ENCODE measurements at places on chromosomes 16 and 17. TPM values are rescaled to one million over a fixed set of nuclear protein-coding genes. Genes with fewer than 3 reads are reported as not detected.
A peak's percentile ranks its signal among the peaks of the same experiment; 100 is the strongest.

DNA sequence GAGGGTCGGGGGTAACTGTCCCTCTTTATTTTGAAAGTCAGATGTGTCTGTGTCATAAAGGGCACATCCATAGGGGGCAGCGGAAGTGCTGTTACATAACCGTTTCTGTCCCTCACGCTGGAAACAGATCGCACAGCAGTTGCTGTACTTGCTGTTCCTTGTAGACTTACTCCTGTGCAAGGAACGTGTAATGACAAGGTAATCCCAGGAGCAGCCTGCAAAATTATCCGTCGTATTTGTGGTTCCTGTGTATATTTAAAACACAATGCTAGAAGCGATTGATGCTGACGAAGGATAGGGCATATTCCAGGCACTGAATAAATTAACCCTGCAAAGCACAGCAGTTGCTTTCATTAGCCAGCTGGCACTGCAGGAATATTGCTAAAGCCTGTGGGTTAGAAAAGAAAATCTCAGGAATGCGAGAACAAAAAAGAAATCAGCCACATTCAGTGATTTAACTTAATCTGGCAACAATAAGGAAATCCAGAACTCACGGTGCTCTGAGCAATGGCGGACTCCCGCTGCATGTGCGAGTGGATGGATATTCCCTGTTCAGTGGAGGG lies 76.2 kb downstream of the SPECC1 start:
- H3K27me3 ChIP-seq = peaks cover 4% of the 10 kb centered on the region
- H3K36me3 ChIP-seq = no peaks in the 10 kb centered on the region
- no peak for DNase-seq
- peaks cover 7% of the 10 kb centered on the region for H3K4me1 ChIP-seq

DNA sequence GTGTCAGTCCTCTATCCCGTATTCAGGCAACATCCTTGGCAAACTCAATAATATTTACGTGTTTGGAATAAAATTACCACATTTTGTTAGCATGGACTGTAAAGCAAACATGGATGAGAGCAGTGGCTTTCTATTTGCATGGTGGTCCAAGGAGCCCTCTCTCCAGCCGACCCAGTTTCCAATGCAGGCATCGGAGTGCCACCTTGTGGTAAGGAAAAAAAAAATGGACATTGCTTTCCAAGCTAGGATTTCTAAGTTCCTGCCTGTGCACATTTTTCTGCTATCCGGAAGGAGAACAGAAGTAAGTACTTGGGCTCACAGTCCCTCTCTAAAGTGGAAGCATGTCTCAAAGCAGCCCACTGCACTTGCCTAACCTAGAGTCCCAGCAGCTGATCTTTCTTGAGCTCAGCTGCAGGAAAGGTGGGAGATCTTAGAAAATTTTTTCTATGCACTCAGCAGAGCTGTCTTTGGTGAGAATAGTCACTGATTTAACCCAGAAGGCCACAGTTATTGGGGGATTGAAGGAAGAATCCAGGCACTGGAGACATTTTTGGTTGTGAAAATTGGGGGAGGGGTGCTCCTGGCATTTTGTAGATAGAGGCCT lies 46.0 kb upstream of the ERCC4 start:
- H3K36me3 ChIP-seq = no peaks in the 10 kb centered on the region
- no peaks in the 10 kb centered on the region for H3K4me1 ChIP-seq
- H3K27ac ChIP-seq = no peak overlapping the region
- peaks cover 4% of the 10 kb centered on the region for H3K27me3 ChIP-seq

DNA sequence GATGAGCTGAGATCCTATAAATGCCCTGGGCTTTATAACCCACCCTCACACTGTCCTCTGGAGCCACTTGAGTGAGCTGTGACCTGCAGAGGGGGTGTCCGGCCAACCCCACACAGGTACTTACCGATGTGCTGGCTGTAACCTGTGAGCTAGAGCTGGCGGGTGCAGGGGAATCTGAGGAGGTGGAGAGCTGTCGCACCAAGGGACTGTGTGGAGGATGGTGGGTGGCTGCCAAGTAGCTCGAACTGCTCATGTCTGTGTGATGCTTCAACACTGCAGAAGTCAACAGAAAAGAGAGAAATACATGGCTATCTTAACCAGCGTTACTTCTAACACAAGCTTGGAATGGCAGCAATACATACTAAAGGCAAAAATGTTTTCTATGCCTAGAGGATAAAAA lies 39.4 kb downstream of the STH start:
- H3K27ac ChIP-seq = no peak overlapping the region
- H3K4me3 ChIP-seq = no peak overlapping the region
- no peaks in the 10 kb centered on the region for H3K27me3 ChIP-seq
- peaks cover 12% of the 10 kb centered on the region for H3K4me1 ChIP-seq
- peaks cover 56% of the 10 kb centered on the region for H3K36me3 ChIP-seq

GRCh38 chr17:9666461-9667050 lies 21.2 kb downstream of the USP43 start:
- H3K36me3 ChIP-seq = no peaks in the 10 kb centered on the region
- H3K4me1 ChIP-seq = peaks cover 7% of the 10 kb centered on the region
- H3K27me3 ChIP-seq = no peaks in the 10 kb centered on the region
- H3K4me3 ChIP-seq = no peak overlapping the region
- DNase-seq = peak; percentile 57
- no peak overlapping the region for H3K27ac ChIP-seq

- no peaks in the 10 kb centered on the region for H3K27me3 ChIP-seq
- H3K4me1 ChIP-seq = peaks cover 73% of the 10 kb centered on the region
- no peak for DNase-seq
- H3K4me3 ChIP-seq = peak overlapping the region; percentile 92
- peaks cover 67% of the 10 kb centered on the region for H3K36me3 ChIP-seq
Observed at GRCh38 chr17:50144845-50145531, 5.5 kb downstream of the PPP1R9B start.

GRCh38 chr17:57084361-57084801 lies 665 bp upstream of the AKAP1 start:
- peaks cover 45% of the 10 kb centered on the region for H3K4me1 ChIP-seq
- no peak for DNase-seq
- peak overlapping the region; percentile 92 for H3K27ac ChIP-seq
- H3K36me3 ChIP-seq = peaks cover 13% of the 10 kb centered on the region

DNA sequence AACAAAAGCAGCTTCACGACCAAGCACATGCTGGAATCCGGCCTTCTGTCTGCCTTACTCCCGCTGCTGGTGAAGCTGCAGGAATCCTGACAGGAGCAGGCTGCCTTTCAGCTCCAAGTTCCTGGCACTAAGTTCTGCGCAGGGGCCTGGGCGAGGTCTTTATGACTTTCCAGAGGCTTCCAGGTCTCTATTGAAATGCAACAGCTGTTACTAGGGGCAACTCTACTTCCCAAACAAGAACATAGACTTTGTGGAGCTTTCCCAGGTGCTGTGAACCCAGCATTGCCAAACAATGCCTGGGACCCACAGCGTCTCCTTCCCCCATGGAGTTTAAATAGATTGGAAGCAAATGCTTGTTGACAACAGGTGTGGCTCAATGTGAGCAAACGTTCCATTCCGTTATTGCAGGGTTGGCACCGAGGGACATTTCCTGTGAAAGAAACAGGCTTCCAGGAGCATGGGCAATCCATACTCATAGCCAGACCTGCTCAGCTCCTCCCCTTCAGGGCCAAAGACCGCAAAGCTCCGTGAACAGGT lies 156.0 kb downstream of the CDH13 start:
- DNase-seq = no peak
- peaks cover 12% of the 10 kb centered on the region for H3K4me1 ChIP-seq
- no peak overlapping the region for H3K27ac ChIP-seq
- H3K27me3 ChIP-seq = peaks cover 10% of the 10 kb centered on the region
- H3K4me3 ChIP-seq = no peak overlapping the region
- peaks cover 1% of the 10 kb centered on the region for H3K36me3 ChIP-seq

DNA sequence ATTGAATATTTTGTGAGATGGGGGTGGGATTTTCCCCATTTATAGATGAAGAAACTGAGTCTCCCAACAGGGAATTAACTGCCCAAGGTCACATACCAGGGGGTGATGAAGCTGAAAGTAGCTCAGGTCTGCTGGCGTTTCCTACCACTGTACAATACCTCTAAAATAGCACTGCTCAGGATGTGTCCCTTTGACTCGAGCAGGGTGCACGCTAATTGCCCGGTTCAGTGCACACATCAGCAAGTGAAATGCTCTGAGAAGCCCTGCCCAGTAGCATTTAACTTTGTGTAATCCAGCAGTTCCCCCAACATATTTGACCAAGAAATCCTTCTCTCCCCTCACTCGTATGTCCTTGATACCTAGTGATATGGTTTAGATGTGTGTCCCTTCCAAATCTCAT lies 50.1 kb upstream of the DDX52 start:
- peaks cover 10% of the 10 kb centered on the region for H3K27me3 ChIP-seq
- no peak overlapping the region for H3K4me3 ChIP-seq
- H3K36me3 ChIP-seq = no peaks in the 10 kb centered on the region
- H3K27ac ChIP-seq = no peak overlapping the region
- peaks cover 13% of the 10 kb centered on the region for H3K4me1 ChIP-seq
- DNase-seq = no peak

- H3K4me1 ChIP-seq = peaks cover 56% of the 10 kb centered on the region
- H3K27me3 ChIP-seq = no peaks in the 10 kb centered on the region
- peak overlapping the region; percentile 88 for H3K27ac ChIP-seq
- peak; percentile 74 for DNase-seq
- H3K4me3 ChIP-seq = peak overlapping the region; percentile 87
Observed at GRCh38 chr17:27631411-27631760, 398 bp downstream of the LGALS9 start.

GRCh38 chr16:9115277-9115676 lies 23.8 kb downstream of the HAPSTR1 start:
- peaks cover 61% of the 10 kb centered on the region for H3K36me3 ChIP-seq
- no peaks in the 10 kb centered on the region for H3K27me3 ChIP-seq
- no peak overlapping the region for H3K4me3 ChIP-seq
- peaks cover 50% of the 10 kb centered on the region for H3K4me1 ChIP-seq
- no peak for DNase-seq

DNA sequence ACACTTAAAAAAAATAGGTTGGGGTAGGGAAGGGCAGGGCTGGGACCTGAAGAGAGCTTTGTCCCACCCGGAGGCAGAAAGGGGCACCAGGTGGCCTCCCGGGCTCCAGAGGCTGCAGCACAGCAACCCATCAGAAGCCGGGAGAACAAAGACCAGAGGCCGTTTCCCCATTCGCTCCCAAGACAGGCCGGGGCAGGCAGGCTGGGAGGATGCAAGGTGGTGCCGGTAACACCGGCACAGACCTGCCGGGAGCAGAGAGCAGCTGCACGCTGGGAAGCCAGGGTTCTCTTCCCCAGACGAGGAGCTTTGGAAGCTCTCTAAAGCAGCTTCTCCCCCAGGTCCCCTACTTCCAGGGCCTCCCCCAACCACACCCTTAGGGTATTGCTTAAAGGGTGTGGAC lies 5.6 kb downstream of the PPL start:
- DNase-seq = no peak
- no peak overlapping the region for H3K27ac ChIP-seq
- H3K27me3 ChIP-seq = peaks cover 10% of the 10 kb centered on the region
- H3K4me1 ChIP-seq = no peaks in the 10 kb centered on the region
- no peak overlapping the region for H3K4me3 ChIP-seq
- H3K36me3 ChIP-seq = no peaks in the 10 kb centered on the region

DNA sequence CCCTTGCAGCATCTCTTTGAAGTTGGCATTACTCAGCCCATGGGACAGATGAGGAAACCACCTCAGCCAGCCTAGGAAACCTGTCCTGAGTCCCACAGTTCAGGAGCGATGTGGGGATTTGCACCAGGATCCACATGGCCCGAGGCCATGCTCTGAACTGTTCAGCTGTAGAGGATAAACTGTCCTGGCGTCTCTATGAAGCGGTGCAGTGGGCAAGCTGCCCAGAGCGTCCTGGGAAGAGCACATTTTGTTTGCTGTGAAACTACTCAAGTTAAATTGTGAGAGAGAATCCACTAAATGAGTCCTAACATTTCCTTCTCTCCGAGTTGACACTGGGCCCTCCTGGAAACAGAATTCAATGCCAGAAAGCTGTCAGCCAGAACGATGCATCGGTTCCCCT lies 276.6 kb upstream of the TNRC6C start:
- peaks cover under 1% of the 10 kb centered on the region for H3K4me1 ChIP-seq
- no peak overlapping the region for H3K27ac ChIP-seq
- H3K36me3 ChIP-seq = peaks cover 9% of the 10 kb centered on the region
- H3K4me3 ChIP-seq = no peak overlapping the region

DNA sequence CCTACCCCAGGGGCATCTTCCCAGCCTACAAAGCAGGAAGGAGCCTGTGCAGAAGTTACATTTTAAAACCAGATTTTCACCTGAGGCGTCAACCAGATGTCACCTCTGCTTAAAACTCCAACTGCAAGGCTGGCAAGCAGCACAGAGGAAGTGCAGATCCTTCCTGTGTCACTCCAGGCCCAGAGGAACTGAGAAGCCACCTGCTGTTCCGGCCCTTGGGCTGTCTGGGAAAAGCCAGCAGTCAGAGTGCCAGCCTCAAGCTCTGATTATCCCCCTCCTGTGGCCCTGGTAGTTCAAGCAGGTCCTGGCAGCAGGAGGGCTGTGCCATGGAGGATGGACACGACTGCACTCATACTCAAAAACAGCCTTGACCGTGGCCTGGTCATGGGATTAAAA lies 10.2 kb downstream of the POLR2C start:
- peaks cover 11% of the 10 kb centered on the region for H3K4me1 ChIP-seq
- no peaks in the 10 kb centered on the region for H3K27me3 ChIP-seq
- H3K27ac ChIP-seq = no peak overlapping the region
- H3K36me3 ChIP-seq = peaks cover 35% of the 10 kb centered on the region
- H3K4me3 ChIP-seq = no peak overlapping the region
- no peak for DNase-seq

GRCh38 chr17:45782889-45783592 lies 1.1 kb upstream of the CRHR1 start:
- H3K36me3 ChIP-seq = no peaks in the 10 kb centered on the region
- DNase-seq = peak; percentile 72
- no peak overlapping the region for H3K27ac ChIP-seq
- H3K4me1 ChIP-seq = peaks cover 4% of the 10 kb centered on the region
- peaks cover 61% of the 10 kb centered on the region for H3K27me3 ChIP-seq
- H3K4me3 ChIP-seq = peak overlapping the region; percentile 74

- H3K27me3 ChIP-seq = no peaks in the 10 kb centered on the region
- H3K27ac ChIP-seq = no peak overlapping the region
- H3K4me1 ChIP-seq = peaks cover 21% of the 10 kb centered on the region
- no peak overlapping the region for H3K4me3 ChIP-seq
Observed at GRCh38 chr17:76153202-76153601, 12.2 kb upstream of the FOXJ1 start.

The KIF2B gene
- total RNA-seq = not detected

The CA7 gene
- total RNA-seq = 0.28 TPM

The SLFN14 gene
- total RNA-seq = 0.07 TPM

The NTHL1 gene
- 57.7 TPM for total RNA-seq

The ADAMTS18 gene
- total RNA-seq = not detected

The NACA2 gene
- not detected for total RNA-seq

Measured in activated CD4-positive, alpha-beta T cell treated with anti-CD3 and anti-CD28 coated beads, Interleukin-2, amount 10 ng/mL, durations not matched to agents 24 days and 14 days (primary cell).